ENCODE measurements at places on chromosomes 12 and 14. TPM values are rescaled to one million over a fixed set of nuclear protein-coding genes. Genes with fewer than 3 reads are reported as not detected.

DNA sequence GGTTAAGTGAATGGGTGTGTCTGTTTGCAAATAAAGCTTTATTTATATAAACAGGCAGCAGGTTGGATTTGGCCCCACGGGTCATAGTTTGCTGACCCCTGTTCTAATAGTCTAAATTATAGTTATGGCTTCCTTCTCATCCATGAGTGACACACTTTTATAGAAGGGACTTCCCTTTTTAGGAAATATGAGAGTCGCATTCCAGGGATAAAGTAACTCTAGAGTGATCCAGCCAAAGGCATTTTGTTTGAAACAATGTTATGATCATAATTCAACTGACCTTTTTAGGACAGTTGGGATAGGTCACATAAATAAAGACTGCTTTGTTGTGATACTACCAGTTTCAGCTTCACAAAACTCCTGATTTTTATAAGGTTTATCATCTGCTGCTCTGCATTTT lies 87.9 kb downstream of the ALX1 start:
- H3K4me1 ChIP-seq: no peaks in the 10 kb centered on the region
- no peak overlapping the region for H3K27ac ChIP-seq
- no peaks in the 10 kb centered on the region for H3K27me3 ChIP-seq

- H3K36me3 ChIP-seq: no peaks in the 10 kb centered on the region
- no peaks in the 10 kb centered on the region for H3K4me1 ChIP-seq
- no peak overlapping the region for H3K4me3 ChIP-seq
- no peak overlapping the region for H3K27ac ChIP-seq
- DNase-seq: no peak
Measured at GRCh38 chr12:77728018-77728417, 102.7 kb upstream of the NAV3 start.

GRCh38 chr14:74669256-74669655 lies 43.6 kb downstream of the AREL1 start:
- DNase-seq: no peak
- no peaks in the 10 kb centered on the region for H3K27me3 ChIP-seq
- no peaks in the 10 kb centered on the region for H3K4me1 ChIP-seq
- no peak overlapping the region for H3K27ac ChIP-seq

GRCh38 chr12:77795699-77796098 lies 35.0 kb upstream of the NAV3 start:
- no peak for DNase-seq
- H3K36me3 ChIP-seq: no peaks in the 10 kb centered on the region
- H3K4me1 ChIP-seq: peaks cover 8% of the 10 kb centered on the region
- no peaks in the 10 kb centered on the region for H3K27me3 ChIP-seq

DNA sequence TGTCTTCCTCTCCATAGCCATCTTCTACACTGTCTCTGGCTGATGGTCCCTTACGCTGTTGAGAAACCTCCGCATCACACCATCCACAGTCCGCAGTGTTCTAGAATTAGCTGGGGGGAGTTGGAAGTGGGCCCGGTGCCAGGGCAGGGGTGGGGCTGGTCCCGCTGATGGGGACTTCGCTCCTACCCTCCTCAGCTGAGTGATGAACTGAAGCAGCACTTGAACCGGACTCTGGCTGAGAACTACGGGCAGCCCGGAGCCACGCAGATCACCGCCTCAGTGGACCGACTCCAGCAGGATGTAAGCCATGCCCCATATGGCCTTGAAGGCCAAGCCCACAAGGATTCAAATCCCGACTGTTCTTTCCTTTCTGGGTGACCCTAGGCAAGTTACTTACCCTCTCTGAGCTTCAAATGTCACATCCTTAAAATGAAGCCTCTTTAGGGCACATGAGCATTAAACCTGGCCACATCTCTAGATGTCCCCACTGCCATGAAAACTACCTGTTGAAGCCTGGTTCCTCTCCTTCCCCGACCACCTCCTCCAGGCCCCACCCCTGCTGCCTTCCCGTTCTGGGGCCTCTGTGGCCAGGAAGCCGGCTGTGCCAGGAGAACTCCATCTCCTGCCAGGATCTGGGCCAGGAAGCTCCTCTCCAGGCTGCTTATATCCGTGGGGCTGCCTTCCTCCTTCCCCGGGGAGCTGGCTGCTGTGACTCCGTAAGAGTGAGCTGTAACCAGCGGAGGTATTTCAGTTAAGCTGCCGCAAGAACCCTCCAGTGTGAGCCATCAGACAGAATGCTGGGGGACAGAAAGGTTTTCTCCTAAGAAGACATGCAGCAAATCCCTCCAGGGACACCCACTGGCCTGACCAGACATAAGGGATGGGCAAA lies 53.1 kb downstream of the TSPAN11 start:
- H3K4me1 ChIP-seq: peaks cover 26% of the 10 kb centered on the region
- peak overlapping the region; percentile 46 for H3K4me3 ChIP-seq
- H3K27me3 ChIP-seq: peaks cover 13% of the 10 kb centered on the region
- peaks cover 9% of the 10 kb centered on the region for H3K36me3 ChIP-seq

- no peaks in the 10 kb centered on the region for H3K36me3 ChIP-seq
- peaks cover 7% of the 10 kb centered on the region for H3K27me3 ChIP-seq
- no peak overlapping the region for H3K4me3 ChIP-seq
- H3K4me1 ChIP-seq: no peaks in the 10 kb centered on the region
Measured at GRCh38 chr14:99381688-99382060, 99.0 kb downstream of the SETD3 start.

DNA sequence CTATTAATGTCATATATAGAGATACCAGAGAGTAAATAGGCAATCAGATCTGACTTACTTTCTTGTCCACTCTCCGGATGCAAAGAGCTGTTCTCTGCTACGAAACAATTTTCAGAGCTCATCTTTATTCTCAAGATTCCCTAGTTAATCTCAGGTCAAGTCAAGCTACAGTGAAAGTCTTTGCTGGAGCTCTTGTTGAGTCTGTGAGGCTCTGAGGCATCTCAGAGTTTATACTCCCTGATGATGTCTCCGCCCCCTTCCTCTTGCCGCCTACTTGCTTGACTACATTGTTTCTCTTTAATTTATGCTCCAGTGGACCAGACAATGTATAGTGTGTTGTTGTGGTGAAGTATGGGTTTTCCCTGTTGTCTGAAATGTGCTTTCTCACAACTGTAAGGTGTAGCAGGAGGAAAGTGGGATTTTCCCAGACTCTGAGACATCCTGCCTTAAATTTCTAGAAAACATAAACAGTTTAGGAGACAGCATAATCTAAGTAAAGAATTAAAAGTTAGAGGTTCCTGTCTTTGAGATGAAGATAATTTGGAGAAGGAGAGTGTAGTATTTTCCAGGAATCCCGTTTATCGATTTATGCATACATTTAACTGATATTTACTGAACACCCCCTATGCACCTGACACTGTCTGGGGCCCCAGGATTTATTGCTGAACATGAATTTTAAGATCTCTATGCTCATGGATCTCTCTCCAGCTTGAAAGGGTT lies at the start of gene CD69:
Gene CD69, minus strand, starts transcription at position 203 of the 720 bp plus-strand sequence. Its CDS starts 81 bp downstream, at position 122.
- no peak within 1 kb of the TSS for H3K27ac ChIP-seq
- no peaks in the 10 kb centered on the region for H3K27me3 ChIP-seq
- H3K4me3 ChIP-seq: no peak within 1 kb of the TSS
- no peaks in the 10 kb centered on the region for H3K36me3 ChIP-seq

DNA sequence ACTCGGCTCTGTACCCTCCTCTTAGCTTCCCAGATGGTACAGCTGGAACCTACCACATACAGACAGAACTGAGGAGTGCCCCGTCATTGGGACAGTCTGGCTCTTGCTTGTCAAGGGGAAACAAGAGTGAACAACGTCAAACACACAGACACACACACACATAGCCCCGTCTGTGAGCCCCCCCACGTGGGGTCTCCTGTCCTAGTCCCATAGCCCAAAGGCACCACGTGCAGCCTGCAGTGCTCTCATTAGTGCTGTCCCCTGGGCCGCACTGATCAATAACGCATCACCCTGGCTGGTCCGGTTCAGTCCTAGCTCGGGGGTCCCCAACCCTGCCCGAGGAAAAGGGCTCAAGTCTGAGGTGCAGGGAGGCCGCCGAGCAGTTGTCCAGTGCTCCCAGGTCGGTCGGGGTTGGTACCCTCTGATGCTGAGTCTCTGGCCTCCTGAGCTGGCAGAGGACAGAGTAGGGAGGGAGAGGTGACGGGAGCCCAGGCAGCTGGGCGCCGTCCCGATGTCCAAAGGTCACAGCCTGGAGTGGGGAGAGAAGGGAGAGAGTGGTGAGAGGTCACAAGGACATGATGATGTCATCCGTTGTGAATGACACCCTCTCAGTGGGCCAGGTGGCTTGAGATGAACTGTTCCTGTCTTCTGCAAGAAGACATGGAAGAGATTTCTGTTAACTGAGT lies 105.4 kb upstream of the NOS1 start:
- peak overlapping the region; percentile 19 for H3K27ac ChIP-seq
- H3K36me3 ChIP-seq: peaks cover 19% of the 10 kb centered on the region
- peak; percentile 39 for DNase-seq
- H3K27me3 ChIP-seq: peaks cover 2% of the 10 kb centered on the region
- H3K4me3 ChIP-seq: peak overlapping the region; percentile 22

DNA sequence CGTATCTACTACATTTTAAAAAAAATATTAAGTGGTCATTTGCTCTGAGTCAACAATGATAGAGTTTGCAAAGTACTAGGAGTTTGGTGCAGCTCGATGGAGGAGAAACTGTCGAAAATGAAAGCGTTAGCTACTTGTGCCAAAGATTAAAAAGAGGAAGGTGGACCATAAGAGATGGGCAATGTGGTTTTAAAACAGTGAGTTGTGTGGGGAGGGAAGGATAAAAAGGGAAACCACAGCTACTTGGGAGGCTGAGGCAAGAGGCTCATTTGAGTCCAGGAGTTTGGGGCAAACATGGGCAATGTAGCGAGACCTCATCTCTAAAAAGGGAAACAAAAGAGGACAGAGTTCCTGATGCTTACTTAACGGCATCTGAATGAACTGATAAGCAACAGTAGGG lies 18.2 kb upstream of the STRAP start:
- H3K36me3 ChIP-seq: no peaks in the 10 kb centered on the region
- DNase-seq: no peak
- no peaks in the 10 kb centered on the region for H3K4me1 ChIP-seq
- H3K27me3 ChIP-seq: no peaks in the 10 kb centered on the region
- no peak overlapping the region for H3K27ac ChIP-seq

GRCh38 chr14:103108749-103109207 lies 14.3 kb downstream of the EXOC3L4 start:
- peaks cover 9% of the 10 kb centered on the region for H3K27me3 ChIP-seq
- H3K27ac ChIP-seq: no peak overlapping the region
- DNase-seq: no peak
- no peaks in the 10 kb centered on the region for H3K36me3 ChIP-seq
- peaks cover 17% of the 10 kb centered on the region for H3K4me1 ChIP-seq

GRCh38 chr12:115140981-115141655 lies 457.1 kb upstream of the TBX3 start:
- H3K4me3 ChIP-seq: no peak overlapping the region
- H3K27ac ChIP-seq: no peak overlapping the region

DNA sequence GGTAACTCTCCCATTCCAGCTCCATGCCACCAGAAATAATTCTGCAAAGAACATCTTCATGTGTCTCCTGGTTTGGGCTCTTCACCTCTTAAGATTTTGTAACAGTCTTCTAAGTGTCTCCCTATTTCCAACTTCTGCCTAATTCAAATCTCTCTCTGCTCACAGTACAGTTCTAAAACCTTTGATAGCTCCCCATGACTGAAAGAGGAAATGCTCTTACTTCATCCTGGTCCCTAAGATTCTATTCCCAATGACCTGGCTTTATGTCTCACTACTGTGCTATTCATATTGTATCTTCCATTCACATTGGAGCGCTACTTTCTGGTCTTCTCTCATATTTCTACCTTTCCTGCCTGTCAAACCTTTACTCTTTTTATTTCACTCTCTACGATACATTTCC lies 1.6 kb downstream of the AMN1 start:
- H3K27me3 ChIP-seq: peaks cover 8% of the 10 kb centered on the region
- H3K27ac ChIP-seq: no peak overlapping the region
- peaks cover 3% of the 10 kb centered on the region for H3K4me1 ChIP-seq
- H3K36me3 ChIP-seq: no peaks in the 10 kb centered on the region
- H3K4me3 ChIP-seq: peak overlapping the region; percentile 40

DNA sequence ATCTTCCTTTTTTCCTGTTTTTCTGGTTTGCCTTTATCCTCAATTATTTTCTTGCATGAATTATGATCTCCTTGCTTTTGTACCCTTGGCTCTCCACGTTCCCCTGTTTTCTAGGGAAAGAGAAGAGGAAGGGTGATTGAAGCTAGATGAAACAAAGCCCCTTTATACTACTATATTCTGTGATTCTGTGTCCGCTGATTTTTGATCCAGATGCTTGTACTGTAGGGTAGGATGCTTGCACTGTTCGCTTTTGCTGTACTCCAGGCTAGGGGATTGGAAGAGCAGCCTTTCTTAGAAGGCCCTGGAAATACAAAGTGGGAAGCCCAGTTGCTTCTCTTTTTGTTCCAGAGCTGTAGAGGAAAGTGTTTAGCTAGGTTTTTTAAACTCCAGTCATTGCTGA lies 35.1 kb upstream of the KLHDC2 start:
- H3K36me3 ChIP-seq: no peaks in the 10 kb centered on the region
- no peak overlapping the region for H3K4me3 ChIP-seq
- DNase-seq: no peak

DNA sequence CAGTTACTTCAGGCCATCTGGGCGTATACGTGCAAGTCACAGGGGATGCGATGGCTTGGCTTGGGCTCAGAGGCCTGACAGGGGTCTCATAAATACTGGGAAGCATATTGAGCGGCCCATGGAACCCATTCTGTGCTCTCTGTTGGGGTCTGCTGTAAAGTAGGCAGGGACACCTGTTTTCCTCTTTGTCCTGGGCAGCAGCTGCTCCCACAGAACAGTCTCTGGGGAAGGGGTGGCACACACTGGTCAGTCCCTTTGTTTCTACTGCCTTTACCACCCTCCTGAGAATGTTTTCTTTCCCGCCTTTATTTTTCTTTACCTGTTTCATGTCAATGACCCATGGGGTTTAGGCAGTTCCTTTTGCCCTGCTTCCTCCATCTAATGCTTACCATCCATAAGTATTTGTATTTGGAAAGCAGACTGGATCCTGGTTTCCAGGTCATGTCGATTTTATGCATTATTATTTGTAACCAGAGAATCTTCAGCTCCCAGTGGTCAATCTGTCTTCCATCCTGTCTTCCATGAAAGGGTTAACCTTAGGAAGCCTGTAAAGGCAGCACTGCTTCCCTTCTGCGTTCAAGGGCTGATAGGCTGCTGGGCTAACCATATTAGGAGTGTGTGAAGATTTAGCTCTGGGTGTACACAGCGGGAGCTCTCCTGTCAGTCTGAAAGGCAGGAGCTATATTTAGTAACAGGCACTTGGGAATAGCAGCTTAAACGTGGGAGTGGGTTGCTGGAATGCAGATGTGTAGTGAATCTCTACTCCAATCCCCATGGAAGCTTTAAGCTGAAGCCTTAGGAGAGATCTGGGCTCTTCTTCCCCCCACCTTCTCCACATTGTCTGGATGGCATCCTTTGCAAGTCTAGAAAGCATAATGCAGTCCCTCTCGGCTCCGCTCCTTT lies 124.0 kb downstream of the DYRK2 start:
- H3K4me1 ChIP-seq: peaks cover 15% of the 10 kb centered on the region
- H3K27me3 ChIP-seq: no peaks in the 10 kb centered on the region
- DNase-seq: peak; percentile 44
- H3K36me3 ChIP-seq: no peaks in the 10 kb centered on the region
- H3K4me3 ChIP-seq: peak overlapping the region; percentile 47

Gene SYCP3
- total RNA-seq: not detected

Gene TMEM119
- total RNA-seq: 0.15 TPM

Gene RNASE7
- total RNA-seq: not detected

Gene MBIP
- total RNA-seq: 26.7 TPM

Gene RND1
- total RNA-seq: 1.8 TPM

Gene R3HDM2
- total RNA-seq: 106 TPM

Gene RPS29
- 635 TPM for total RNA-seq

Gene MLF2
- total RNA-seq: 228 TPM

Gene CIT
- 20.8 TPM for total RNA-seq
